ENCODE measurements at places on chromosomes 3 and 15. TPM values are rescaled to one million over a fixed set of nuclear protein-coding genes. Genes with fewer than 3 reads are reported as not detected.

- DNase-seq: peak; percentile 71
Observed at GRCh38 chr3:158508481-158508880, 62.5 kb upstream of the MLF1 start.

DNA sequence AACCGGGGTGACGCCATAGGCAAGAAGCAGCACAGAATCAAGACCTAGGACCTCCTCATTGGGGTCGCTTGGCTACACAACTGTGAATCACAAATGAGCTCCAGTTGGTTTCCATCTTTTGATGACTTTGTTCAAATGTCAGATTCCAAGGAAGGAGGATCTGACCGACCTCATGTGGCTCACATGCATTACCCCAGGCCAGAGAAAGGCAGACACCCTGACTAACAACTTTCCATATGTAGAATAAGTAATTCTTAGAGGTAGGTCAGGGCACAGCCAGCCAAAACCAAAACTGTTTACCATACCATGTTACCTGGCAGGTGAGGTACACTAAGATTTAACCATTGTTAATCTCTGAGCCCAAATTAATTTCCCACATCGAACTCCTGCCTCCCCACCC is 96.5 kb downstream of the CCNL1 start:
- DNase-seq: no peak

DNA sequence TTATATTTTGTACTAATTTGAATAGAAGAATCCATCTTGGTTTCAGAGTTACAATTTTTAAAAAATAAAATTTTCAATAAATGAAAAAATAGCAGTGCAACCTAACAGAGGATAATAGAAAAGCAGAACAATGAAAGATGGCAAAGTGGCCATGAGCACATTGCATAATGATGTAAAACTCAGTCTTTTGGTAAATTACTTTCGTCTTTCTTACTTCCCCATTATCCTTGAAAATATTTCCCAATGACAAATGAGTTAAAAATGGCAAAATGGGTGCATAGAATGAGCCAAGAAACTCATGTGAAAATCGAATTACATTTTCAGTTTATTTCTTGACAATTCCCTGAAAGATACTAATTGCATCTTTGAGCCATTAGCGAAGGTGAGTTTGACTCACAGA is 236.4 kb downstream of the CDIN1 start:
- no peak for DNase-seq

- no peak for DNase-seq
Observed at GRCh38 chr3:112230033-112230432, 64.0 kb downstream of the SLC9C1 start.

GRCh38 chr3:139987908-139988307 is 52.9 kb downstream of the CLSTN2 start:
- no peak for DNase-seq

MME gene
- total RNA-seq: 479 TPM

NEK11 gene
- 7.7 TPM for total RNA-seq

DNA sequence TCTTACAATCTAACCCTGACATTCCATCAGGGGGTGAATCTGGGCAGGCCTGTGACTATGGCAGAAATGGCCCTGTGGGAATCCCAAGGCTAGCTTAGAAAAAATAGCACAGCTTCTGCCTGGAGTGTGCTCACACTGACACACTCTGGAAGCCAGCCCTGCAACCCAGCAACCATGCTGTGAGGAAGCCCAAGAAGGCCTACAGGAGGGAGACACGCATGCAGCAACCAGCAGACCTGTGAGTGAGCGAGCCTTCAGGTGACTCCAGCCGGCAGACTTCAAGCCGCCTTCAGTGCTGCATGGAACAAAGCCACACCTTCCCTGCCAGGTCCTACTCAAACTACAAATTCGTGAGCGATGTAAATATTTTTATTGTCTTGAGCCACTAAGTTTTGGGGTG is 26.1 kb downstream of the RAB6B start:
- no peak for DNase-seq

FNDC3B gene
- 221 TPM for total RNA-seq

- DNase-seq: peak; percentile 22
Observed at GRCh38 chr3:150527464-150528255, 18.6 kb downstream of the SERP1 start.

LXN gene
- 50.9 TPM for total RNA-seq

- peak; percentile 80 for DNase-seq
Observed at GRCh38 chr3:140898340-140899180, 43.1 kb upstream of the SLC25A36 start.

DNA sequence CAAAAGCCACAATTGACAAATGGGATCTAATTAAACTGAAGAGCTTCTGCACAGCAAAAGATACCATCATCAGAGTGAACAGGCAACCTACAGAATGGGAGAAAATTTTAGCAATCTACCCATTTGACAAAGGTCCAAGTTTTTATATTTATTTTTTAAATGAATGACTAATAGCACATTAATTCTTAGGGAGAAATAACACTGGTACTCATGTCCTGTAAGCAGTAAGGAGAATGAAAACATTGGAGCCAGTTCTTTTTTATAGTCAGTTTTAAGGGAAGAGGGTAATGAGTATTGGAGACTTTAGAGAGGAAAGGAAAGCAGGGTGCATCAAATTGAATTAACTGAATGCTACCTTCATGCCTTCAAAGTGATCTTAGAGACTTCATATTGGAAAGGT is 404.7 kb upstream of the TGFBR2 start:
- DNase-seq: peak; percentile 10

DNA sequence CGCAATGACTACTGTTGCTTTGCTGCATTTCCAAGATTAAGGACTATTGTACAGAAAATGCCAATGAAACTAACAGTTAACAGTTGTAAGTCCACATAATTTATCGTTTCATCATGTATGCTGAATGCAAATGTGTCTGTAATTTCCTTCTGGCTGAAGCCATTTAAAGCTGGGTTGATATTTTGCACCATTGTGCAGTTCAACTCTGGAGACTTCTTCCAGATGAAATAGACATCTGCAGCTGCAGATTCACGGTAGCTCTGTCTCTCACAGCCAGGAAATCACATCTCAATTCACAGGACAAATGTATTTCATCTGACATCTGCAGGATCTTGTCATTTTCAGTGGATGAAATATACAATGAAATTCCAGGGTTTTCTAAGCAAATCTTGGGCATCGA is 145.4 kb downstream of the CHL1 start:
- DNase-seq: no peak

DNA sequence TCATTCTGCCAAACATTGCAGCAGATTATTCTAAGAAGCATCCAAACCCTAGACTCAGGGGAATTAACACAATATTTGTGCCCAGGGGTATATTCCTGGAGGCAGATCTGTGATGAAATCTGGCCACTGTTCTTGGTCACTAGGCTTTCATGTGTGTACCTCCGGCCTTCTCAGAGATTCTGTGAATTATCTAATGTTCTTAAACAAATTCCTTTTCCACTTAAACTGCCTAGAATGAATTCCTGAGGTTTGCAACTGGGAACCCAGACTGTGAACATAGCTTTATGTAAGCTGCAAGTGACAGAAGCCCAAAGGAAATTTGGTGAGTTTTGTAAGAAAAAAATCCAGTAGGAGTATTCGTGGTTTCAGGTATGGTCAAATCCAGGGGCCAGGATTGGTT is 20.7 kb upstream of the CTNNB1 start:
- DNase-seq: no peak

GRCh38 chr3:187741403-187742350 is 3.6 kb downstream of the BCL6 start:
- DNase-seq: peak; percentile 89

IGSF10 gene
- 0.97 TPM for total RNA-seq

SLC24A5 gene
- total RNA-seq: not detected

CTXN2 gene
- total RNA-seq: not detected

- DNase-seq: no peak
Observed at GRCh38 chr3:105315144-105315543, 51.6 kb upstream of the ALCAM start.

DNA sequence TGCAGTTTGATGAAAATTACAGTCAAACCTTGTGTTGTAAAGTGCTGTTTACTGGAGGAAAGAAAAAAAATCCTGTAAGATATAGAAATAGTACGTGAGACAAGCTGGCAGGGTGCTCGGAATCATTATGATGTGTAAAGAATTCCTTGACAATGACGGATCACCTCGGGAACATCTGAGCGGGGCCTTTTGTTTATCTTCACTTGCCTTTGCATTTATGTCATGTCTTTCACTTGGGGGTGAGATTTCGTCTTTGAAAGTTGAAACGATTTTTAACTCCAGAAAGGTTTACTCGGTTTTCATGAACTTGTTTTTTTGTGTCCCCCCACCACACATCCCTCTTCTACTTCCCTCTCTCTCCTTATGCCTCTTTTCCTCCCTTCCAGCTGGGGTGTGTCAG is 128.3 kb upstream of the VEPH1 start:
- no peak for DNase-seq

DNA sequence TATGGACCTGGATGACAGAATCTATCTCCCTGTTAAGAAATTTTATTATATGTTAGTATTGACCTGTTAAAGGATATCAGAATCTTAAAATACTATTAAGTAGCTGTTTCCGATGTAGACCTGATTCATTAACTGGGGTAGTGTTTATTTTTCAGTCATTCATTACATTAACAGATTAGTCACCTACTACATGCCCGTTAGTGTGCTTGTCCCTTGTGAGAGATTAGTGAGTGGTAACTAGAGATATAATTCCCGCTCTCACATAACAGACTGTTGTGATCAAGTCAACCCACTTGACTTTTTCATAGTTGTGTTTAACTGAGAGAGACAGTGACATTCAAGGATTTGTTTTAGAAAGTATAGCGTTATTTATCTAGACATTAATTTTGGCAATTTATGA is 166.8 kb downstream of the TCF12 start:
- DNase-seq: no peak

GRCh38 chr15:85633859-85634258 is 160.9 kb downstream of the KLHL25 start:
- DNase-seq: no peak

- DNase-seq: no peak
Observed at GRCh38 chr3:86942206-86942605, 48.7 kb downstream of the VGLL3 start.

XCR1 gene
- not detected for total RNA-seq

LPP gene
- total RNA-seq: 196 TPM

DNA sequence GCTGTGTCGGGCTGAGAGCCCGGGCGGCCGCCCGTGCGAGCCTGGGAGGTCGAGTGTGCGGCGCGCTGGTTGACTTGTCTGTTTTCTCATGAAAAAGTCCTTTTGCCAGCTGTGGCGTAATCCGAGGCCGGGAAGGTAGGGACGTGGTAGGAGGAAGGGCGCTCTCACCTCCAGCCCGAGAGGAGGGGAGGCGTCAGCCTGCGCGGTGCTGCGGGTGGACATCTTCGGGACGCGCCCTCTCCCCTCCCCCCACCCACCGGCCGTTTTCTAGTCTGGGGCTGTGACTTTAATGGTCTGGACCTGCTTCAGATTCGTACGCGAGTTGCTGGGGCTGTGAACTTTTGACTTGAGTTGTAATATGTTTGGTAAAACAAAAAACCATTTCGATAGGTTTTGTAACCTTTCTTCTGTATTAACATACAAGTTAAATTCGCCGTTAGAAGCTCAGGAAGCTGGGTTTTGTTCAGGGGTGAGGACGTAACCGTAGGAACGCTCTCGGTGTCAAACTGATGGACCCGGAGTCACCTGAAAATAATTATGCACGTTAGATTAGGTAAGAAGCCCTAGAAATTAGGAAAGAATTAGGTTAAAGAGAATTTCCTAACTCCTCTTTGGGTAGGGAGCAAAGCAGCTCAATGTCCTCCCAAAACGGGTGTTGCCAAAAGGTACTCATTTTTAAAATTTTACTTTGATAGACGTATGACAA is 762 bp downstream of the NCK1 start:
- DNase-seq: peak; percentile 77

DNA sequence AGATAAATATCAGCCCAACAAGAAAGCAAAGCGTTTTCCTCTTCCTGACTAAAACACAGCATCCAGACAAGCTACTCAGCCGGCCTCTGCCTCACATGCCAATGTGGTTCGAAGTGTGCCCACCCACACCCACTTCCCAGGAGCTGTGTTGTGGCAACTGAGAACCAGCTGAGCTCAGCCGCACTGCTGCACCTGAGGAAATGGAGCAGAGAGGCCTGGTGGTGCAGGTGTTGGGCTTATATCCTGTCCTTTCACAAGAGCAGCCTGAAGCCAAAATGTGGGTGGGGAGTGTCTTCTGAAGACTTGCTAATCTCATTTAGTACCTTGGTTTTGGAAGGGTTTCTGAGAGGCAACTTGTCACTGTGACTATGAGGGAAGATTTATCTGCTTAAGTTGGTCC is 23.0 kb upstream of the RETNLB start:
- no peak for DNase-seq

GRCh38 chr15:97706059-97706458 is 254.4 kb upstream of the ARRDC4 start:
- no peak for DNase-seq

- no peak for DNase-seq
Observed at GRCh38 chr15:78103406-78104118, 11.2 kb downstream of the SH2D7 start.

DNA sequence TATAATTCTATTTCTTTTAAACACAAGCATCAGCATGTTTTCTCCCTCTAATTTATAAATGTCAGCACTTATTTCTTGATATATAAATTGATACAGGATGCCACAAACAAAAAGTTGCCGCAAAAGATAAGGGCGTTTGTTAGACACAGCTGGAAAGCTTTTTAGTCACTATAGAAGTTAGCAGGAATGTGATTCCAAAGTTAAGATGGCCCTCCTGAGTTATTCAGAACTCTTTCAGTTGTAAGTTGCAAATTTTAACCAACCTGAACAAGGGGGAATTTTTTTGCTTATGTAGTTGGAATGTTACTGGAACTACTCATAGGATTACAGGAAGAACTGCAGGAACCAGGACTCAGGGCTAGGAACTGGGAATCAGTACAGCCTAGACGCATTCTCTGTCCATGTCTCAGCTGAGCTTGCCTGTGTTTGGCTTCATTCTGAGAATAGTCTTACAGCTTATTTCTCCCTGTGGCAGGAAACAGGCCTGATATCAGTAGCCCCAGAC is 166.3 kb downstream of the VGLL4 start:
- peak; percentile 84 for DNase-seq

- DNase-seq: no peak
Observed at GRCh38 chr3:101252307-101252706, 68.1 kb downstream of the IMPG2 start.

- no peak for DNase-seq
Observed at GRCh38 chr15:39960411-39960810, 26.5 kb downstream of the EIF2AK4 start.

NDN gene
- total RNA-seq: 35.1 TPM

GRCh38 chr3:182902236-182902635 is 78.1 kb downstream of the DCUN1D1 start:
- DNase-seq: no peak

- no peak for DNase-seq
Observed at GRCh38 chr15:40293006-40293405, 10.1 kb upstream of the ANKRD63 start.

FGF7 gene
- total RNA-seq: 369 TPM

Measured in fibroblast of villous mesenchyme (primary cell).